Immature natural killer cell (primary cell): ENCODE measurements at places on chromosomes 13 and 19. TPM values are rescaled to one million over a fixed set of nuclear protein-coding genes. Genes with fewer than 3 reads are reported as not detected.

DNA sequence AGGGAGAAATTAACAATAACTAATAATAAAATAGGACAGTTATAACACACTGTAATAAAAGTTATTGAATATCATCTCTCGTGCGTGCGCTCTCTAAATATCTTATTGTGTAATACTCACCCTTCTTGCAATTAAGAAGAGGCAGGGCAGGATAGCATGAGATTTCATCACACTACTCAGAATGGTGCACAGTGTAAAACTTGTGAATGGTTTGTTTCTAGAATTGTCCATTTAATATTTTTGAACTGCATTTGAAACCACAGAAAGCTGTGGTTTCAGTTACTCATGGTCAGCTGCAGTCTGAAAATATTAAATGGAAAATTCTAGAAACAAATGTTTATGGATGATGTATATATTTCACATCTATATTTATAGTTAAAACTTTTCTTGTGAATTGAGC is 161.1 kb downstream of the DCT start:
- no peak overlapping the region for H3K4me3 ChIP-seq
- H3K36me3 ChIP-seq = peaks cover 4% of the 10 kb centered on the region
- no peak for DNase-seq
- H3K27ac ChIP-seq = no peak overlapping the region
- H3K27me3 ChIP-seq = peaks cover 1% of the 10 kb centered on the region
- H3K4me1 ChIP-seq = peaks cover 25% of the 10 kb centered on the region

DNA sequence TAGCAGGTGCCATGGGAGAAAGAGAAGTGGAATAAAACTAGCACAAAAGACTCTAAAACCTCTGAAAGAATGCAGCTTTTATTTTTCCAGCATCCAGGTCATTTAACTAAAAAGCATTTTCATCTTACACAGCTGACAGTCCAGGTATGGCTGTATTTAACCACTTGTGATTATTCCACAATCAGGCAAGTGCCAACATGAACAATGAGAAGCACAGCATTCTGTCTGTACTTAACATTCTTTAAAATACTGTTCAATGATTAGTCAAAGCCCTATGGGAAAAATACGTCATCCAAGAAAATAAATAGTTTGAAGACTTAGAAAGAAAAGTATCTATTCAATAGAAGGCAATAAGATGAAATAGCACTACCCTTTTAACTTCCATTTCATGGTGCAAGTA is 246.9 kb downstream of the LIG4 start:
- no peak overlapping the region for H3K4me3 ChIP-seq
- H3K4me1 ChIP-seq = no peaks in the 10 kb centered on the region
- H3K27ac ChIP-seq = no peak overlapping the region
- H3K36me3 ChIP-seq = no peaks in the 10 kb centered on the region

DNA sequence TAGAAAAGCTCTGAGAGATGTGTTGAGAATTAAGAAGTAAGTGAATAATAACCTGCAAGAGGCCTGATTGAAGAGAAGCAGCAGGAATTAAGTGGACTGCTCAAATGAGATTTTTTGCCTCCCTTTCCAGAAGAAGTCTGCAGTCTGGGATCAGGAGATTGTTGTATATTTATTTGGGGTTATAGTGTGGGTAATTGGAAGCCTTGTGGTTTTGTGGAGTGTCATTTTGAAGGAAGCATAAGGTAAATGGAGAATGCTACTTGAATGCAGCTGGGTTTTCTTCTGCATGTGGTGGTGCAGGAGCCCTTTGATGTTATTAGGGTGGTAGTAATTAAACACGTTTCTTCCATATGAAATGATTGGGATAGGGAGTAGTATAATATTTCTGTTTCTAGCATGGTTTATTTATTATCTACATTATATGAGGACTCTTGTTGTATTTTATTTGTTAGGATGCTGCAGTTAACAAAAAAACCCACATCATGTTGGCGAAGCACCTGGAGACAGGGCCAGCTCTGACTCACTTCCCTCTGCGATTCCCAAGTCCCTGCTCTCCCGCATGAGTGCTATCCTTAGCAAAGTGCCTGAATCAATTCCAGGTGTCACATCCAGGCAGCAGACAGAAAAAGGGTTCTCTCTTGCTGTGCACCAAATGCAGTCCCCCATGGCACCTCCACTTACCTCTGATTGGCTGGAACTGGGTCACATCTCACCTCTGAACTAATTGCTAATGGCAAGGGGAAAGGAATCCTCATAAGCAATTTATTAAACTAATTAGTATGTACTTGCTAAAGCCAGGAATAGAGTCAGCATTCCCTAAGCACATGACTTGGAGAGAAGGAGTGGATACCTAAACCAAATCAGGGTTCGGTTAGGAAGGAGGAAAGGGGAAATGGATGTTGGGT is 54.8 kb downstream of the DGKH start:
- H3K27me3 ChIP-seq = peaks cover 5% of the 10 kb centered on the region
- no peak overlapping the region for H3K27ac ChIP-seq
- peaks cover 1% of the 10 kb centered on the region for H3K4me1 ChIP-seq
- no peak overlapping the region for H3K4me3 ChIP-seq

DNA sequence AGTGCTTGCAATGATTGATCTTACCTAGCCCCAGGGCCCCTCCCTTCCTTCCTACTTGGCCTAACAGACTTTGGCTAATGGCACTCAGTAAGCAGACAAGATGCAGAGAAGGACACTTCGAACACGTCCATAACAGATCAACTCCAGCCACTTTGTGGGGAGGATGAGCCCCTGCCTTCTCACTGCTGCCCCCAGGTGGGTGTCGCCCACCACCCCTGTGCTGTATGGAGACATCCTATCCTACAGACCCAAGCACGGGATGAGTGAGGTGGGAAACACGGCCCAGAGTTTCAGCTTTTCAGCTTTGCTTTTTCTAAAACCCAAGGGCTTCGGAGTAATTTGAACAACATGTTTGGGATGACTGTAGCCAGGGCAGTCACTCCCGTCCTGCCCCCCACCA is 5.5 kb downstream of the SLC7A1 start:
- no peaks in the 10 kb centered on the region for H3K36me3 ChIP-seq
- H3K27me3 ChIP-seq = peaks cover 4% of the 10 kb centered on the region
- H3K4me3 ChIP-seq = no peak overlapping the region
- peaks cover 21% of the 10 kb centered on the region for H3K4me1 ChIP-seq
- no peak for DNase-seq

GRCh38 chr13:46961719-46962118 is 64.9 kb upstream of the HTR2A start:
- no peak for DNase-seq
- no peaks in the 10 kb centered on the region for H3K36me3 ChIP-seq
- H3K4me1 ChIP-seq = no peaks in the 10 kb centered on the region
- no peak overlapping the region for H3K4me3 ChIP-seq
- H3K27me3 ChIP-seq = peaks cover 3% of the 10 kb centered on the region

- no peaks in the 10 kb centered on the region for H3K36me3 ChIP-seq
- no peak overlapping the region for H3K27ac ChIP-seq
- no peak for DNase-seq
These were observed 7.3 kb upstream of the F7 start for GRCh38 chr13:113098162-113098732.

- H3K4me3 ChIP-seq = no peak overlapping the region
- H3K27me3 ChIP-seq = peaks cover 1% of the 10 kb centered on the region
- no peaks in the 10 kb centered on the region for H3K36me3 ChIP-seq
- H3K27ac ChIP-seq = no peak overlapping the region
These were observed 180.4 kb downstream of the TM9SF2 start for GRCh38 chr13:99681695-99682094.

DNA sequence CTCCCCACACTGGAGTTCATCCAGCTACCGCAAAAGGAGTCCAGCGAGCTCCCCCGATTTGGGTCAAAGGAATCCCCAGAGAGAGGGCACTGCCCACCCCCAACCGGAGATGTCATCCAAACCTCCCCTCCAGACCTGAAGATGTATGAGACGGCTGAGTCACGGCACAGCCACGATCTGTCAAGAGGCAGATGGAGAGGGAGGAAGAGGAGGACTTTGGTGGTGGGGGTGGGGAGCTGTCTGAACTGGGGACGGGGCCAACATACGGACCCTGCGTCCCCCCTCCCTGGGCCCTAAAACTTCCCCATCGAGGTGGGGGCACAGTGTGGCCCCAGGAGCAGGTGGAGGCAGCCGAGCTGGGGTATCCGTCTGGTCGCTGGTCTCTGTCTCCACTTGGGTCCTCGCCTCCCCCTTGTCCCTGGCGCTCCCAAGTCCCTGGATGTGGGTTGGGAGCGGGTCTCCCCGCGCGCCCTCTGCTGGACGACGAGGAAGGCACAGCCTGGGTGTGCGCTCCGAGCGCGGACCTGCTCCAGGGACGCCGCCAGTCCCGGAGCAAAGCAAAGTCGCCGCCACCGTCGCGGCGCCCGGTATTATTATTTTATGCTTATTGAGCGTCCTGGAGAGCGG is 3.8 kb downstream of the PDE4A start:
- peak; percentile 69 for DNase-seq
- peaks cover 76% of the 10 kb centered on the region for H3K4me1 ChIP-seq
- H3K27me3 ChIP-seq = peaks cover 59% of the 10 kb centered on the region
- peak overlapping the region; percentile 92 for H3K27ac ChIP-seq
- H3K4me3 ChIP-seq = peak overlapping the region; percentile 94

The KLK6 gene
- polyA plus RNA-seq = not detected

DNA sequence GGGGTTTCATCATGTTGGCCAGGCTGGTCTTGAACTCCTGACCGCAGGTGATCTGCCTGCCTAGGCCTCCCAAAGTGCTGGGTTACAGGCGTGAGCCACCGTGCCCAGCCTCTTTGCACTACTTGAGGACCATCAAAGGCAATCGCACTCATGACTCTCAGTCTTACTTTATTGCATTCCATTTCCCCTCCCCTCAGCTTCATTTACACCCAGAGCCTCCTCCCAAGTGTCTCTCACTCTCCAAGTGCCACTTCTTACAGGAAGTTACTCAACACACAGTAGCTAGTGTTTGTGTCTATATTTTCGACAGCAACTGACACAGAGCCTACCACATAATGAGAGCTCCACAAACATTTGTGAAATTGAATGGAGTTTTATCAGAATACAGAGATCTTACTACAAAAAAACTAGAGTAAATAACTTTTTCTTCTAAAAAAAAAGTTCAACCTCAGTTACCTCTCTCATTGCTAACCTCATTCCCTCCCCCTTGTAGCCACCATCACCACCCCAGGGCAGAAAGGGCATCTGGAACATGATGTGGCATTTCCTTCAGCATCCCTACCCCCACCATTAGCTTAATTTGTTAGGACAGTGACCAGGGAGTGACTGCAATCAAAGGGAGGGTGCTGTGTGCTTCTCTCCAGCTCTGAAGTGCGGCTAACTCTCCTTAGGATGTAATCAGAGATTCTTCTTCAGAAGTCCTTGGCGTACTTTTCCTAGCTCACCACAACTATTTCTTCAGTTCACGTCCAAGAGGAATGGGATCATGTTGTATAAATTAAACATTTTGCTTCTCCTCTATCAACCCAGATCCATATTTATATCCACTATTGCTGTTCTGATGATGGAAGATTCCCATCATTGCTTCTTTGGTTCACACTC is 17.0 kb upstream of the RUBCNL start:
- H3K27ac ChIP-seq = peak overlapping the region; percentile 60
- peaks cover 28% of the 10 kb centered on the region for H3K4me1 ChIP-seq
- H3K36me3 ChIP-seq = no peaks in the 10 kb centered on the region
- DNase-seq = peak; percentile 60

- no peak for DNase-seq
- no peaks in the 10 kb centered on the region for H3K27me3 ChIP-seq
- H3K4me1 ChIP-seq = no peaks in the 10 kb centered on the region
- H3K4me3 ChIP-seq = no peak overlapping the region
- no peaks in the 10 kb centered on the region for H3K36me3 ChIP-seq
- H3K27ac ChIP-seq = no peak overlapping the region
These were observed 513.1 kb downstream of the DCT start for GRCh38 chr13:93966267-93966936.

The FGF21 gene
- polyA plus RNA-seq = not detected

DNA sequence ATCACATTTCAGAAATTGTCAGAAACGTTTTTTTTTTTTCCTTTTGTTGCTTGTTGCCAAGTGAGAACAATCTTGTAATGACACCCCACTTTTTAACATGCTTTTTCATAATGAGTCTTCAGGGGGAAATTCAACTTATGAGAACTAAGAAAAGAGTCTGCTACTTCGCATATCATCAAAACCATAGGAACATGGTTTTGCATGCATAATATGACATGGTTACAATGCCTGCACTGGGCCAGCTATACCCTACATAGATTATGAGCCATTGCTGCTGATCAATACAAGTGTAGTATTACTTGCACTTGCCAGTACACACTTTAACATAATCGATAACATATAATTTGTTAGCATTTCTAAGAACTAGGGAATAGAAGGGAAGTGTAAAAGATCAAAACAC is 191.0 kb upstream of the NBEA start:
- no peaks in the 10 kb centered on the region for H3K4me1 ChIP-seq
- no peak overlapping the region for H3K4me3 ChIP-seq
- DNase-seq = no peak
- H3K27ac ChIP-seq = no peak overlapping the region

The PRPF31 gene
- polyA plus RNA-seq = 61.0 TPM

DNA sequence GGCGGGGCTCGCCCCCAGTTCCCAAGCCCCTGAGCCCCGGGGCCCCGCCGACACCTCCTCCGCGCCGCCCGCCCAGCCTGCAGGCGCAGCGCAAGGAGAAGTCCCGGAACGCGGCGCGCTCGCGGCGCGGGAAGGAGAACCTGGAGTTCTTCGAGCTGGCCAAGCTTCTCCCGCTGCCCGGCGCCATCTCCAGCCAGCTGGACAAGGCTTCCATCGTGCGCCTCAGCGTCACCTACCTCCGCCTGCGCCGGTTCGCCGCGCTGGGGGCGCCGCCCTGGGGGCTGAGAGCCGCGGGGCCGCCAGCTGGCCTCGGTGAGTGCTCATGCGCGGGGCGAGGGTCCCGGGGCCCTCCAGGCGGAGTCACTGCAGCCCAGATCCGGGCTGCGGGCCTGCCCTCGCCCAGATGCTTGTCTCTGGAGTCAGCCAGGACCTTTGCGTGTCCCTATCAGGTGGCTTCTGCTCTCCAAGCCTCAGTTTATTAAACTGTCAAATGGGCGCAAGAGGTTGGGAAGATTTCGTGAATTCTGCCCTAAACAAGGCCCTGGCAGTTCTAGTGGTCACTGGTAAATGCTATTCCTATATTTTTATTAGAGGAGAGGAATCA is 2.0 kb downstream of the NPAS1 start:
- peaks cover 8% of the 10 kb centered on the region for H3K27me3 ChIP-seq
- no peaks in the 10 kb centered on the region for H3K36me3 ChIP-seq
- no peak overlapping the region for H3K27ac ChIP-seq
- H3K4me3 ChIP-seq = no peak overlapping the region
- no peak for DNase-seq

The EHD2 gene
- polyA plus RNA-seq = not detected

The KCNJ14 gene
- polyA plus RNA-seq = 0.07 TPM

The PBX4 gene
- polyA plus RNA-seq = 0.57 TPM

GRCh38 chr19:48424694-48425219 is 21.0 kb upstream of the GRWD1 start:
- H3K4me3 ChIP-seq = no peak overlapping the region
- H3K27me3 ChIP-seq = peaks cover 6% of the 10 kb centered on the region
- no peak for DNase-seq
- no peaks in the 10 kb centered on the region for H3K4me1 ChIP-seq
- no peak overlapping the region for H3K27ac ChIP-seq

- H3K4me1 ChIP-seq = no peaks in the 10 kb centered on the region
- H3K27ac ChIP-seq = no peak overlapping the region
- DNase-seq = no peak
These were observed 1485.3 kb downstream of the PCDH9 start for GRCh38 chr13:65744836-65745235.

The TJP3 gene
- polyA plus RNA-seq = 0.34 TPM
